AG09309 (cell line): ENCODE measurements at places on chromosomes 6 and 20.

DNA sequence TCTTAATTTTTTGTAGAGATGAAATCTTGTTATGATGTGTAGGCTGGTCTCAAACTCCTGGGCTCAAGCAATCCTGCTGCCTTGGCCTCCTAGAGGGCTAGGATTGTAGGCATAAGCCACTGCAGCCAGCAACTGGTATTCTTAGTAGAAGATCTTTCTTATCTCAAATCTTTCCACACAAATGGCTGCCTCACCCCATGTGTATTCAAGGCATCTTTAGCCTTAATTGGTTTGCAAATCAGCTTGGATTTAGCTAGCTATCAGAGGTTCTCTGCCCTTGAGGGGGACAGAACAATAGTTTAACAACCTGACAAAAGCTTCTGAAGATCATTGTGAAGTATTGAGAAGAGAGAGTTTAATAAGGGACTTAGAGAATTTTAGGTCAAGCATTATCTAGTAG, 17.9 kb upstream of the ABRACL start:
- no peak for DNase-seq

DNA sequence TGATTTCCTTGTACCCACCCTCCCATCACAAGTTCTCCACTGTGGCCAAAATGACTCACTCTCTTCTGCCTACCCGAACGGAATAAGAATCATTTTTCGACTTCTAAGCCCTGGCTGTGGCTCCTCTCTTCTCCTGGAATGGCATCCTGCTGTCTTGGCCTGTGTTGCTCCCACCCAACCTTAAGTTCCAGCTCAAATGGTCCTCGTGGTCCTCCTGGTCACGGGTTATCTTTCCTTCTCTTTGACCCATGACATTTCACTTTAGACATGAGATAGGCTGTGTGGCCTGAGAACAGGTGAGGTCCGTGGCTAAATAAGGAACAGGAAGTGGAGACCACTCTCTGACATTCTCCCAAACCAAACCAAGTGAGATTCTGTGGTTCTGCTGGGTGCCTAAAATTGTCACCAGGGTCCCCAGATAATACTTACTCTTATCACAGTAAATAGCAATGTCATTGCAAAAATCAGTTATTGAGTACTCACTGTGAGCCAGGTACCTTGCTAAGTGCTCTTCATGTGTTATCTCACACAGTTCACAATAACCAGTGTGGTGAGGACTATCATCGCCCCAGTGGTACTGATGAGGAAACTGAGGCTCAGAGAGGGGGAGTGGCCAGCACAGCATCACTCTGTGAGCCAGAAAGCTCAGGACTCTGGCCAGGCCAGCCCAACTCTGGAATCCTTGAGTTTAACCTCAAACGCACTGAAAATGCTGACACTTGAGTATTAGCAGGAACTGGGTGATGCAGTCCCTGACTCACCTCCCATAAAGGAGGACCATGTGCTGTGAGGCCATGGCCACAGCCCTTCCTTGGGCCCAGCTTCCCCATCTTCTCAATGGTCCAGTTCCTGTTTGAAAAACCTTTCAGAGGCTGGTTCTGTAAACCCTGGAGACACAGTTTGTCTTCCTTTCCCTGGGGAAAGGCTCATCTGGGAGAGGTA, 74.8 kb upstream of the SIRPA start:
- no peak for DNase-seq

DNA sequence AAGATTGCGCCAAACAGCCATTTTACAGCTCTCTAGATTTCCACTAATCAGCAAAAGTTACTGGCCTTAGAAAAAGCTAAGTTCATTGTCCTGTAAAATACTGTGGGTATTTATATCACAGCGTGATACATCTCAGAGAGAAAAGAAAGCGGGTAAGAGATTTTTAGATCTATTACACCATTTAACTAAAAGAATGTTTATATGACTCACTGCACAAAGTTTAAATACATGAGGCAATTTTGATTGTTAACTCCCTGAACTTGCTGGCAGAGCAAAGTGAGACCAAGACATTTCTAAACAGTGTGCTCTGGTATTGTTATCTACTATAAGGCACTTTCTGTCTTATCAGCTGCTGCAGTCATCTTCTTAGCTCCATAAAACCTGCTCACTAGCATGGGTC, 314.3 kb downstream of the EPHA7 start:
- no peak for DNase-seq

DNA sequence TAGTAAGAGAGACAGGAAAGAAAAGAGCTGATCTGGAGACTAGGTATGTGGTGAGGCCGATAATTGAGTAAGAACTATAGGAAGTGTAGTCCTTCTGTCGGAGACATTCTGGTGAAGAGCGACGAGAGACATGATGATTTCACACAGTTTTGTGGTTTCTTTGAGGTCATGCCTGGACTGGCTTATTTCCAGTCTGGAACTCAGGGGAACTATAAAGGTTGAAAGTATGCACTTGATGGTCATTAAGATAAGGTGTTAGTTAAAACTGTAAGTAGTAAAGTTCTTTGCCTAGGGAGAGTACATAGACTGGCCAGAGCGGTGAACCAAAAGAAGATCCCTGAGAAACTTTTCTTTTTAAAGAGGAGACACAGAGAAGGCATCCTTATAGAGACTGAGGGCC, 68.8 kb downstream of the RFX6 start:
- DNase-seq: no peak

DNA sequence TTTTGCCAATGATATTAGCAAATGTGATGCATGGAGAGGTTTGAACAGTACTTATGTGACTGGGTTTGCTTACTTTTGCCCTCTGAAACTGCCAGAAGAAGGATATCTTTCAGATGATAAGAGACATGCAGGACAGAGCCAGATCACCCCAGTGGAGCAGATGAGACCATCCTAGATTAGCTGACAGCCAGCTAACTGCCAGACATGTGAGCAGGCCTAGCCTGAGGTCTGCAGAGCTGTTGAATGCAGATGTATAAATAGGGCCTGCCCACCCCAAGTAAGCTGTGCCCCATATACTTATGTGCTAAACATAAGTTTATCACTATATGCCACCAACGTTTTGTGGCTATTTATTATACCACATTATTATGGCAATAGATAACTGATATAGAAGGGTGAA, 5.9 kb downstream of the ZSCAN31 start:
- DNase-seq: no peak

- DNase-seq: no peak
Observed at GRCh38 chr6:136656121-136656520, 105.9 kb upstream of the MAP7 start.

DNA sequence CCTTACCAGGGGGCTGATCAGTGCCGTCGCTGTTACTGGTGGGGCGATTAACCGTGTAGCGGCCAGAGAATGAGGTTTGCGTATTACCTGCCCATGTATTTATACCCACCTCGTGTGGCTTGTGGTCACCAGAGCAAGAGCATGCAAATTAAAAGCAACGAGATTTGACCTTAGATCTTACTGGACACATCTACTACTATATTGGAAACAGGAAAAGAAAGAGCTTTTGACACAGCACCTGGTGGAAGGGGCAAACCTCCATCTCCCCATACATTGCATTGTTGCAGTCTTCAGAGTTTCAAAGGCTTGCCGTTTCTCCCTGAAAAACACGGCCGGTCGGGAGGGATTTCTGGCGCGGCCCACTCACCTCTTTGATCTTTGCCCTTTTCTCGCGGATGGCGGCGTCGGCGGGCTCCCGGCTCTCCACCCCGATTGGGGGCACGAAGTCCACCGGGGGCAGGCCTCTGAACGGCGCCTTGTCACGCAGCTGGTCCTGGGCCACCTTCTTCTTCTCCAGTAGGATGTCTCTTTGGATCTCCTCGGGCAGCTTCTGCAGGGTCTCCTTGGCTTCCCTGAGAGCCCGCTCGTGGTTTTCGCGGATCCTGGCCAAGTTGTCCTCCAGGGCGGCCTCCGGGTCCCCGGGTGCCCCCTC, 1.3 kb downstream of the MAN1A1 start:
- no peak for DNase-seq

GRCh38 chr6:38213251-38213658, 393.7 kb downstream of the ZFAND3 start:
- no peak for DNase-seq

DNA sequence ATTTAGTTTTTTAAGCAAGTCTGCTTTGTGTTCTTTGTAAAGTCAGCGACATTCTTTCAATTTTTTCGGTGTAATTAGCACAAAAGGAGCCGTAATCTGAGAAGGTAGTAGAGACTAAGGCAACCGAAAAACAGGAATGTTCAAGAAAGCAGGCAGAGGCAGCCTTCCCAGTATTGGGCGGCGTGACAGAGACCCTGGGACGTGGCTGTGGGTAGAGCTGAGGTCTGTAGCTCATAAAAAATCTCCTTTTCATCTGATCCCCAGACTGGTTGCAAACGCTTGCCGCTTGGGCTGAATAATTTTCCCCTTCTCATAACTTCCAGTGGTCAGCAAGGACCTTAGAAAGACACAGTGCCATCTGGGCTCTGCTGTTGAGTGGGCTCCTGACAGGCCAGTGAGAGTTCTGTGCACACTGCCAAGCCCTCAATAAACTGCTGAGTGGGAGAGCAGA, 30.8 kb downstream of the GNAS start:
- peak; percentile 33 for DNase-seq

DNA sequence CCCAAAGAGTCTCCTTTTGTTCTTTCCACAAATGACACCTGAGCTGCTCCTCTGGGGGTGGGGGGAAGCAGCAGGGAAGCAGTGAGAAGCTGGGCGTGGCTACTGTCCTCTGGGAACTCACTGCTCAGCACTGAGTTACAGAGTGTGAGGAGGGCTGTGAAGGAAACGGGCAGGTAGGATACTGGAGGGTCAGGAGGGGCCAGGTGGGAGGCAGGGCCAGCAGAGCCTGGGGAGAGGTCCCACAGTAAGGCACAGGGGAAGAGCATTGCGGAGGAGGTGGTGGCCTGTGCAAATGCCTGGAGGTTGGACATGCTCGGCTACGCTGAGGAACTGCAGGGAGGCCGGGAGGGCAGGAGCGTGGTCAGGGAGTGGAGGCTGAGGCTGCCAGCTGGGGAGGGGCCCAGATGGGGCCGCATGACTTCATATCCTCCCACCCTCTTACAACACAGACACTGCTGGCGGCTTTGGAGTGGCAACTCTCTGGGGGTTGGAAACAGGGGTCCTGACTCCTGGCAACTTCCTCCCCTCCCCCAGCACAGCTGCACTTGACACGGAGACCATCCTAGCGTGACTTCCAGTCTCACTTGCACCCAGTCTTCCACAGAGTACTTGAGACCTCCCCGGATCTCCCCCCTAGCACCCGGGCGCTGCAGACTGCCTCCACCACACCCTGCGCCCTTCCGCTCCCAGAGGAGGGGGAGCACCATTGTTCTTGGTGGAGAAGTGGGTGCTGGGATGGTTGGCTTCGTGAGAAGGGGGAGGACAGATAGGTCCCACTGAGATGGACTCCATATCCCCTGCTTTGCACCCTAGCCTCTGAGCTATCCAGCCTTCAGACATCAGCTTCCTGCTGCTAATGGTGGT, 34.2 kb downstream of the RBM38 start:
- no peak for DNase-seq

DNA sequence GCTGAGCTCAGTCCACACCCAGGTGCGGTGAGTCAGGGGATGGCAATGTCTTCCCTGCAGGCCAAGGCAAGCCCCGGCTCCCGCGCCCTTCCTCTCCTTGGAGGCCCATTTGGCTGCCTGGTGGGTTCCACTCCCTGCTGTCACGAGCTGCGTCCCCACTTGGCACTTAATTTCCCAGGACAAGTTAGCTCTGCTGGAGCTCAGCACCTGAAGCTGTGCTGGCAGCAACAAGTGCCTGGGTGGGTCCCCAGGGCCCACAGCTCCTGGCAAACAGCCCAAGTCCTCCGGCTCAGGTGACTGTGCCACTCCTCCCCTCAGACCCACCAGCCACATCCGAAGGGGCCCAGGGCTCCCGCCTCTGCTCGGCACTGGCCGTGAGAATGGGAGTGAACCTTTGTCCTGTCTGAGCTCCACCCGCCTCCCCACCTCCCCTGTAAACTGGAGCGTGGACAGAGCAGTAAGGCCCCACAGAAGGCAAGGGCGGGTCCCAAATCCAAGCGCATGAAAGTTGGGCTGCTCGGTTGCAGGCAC, 16.9 kb downstream of the LAMA5 start:
- no peak for DNase-seq

- DNase-seq: no peak
Observed at GRCh38 chr6:38676974-38677544, 25.9 kb downstream of the GLO1 start.

DNA sequence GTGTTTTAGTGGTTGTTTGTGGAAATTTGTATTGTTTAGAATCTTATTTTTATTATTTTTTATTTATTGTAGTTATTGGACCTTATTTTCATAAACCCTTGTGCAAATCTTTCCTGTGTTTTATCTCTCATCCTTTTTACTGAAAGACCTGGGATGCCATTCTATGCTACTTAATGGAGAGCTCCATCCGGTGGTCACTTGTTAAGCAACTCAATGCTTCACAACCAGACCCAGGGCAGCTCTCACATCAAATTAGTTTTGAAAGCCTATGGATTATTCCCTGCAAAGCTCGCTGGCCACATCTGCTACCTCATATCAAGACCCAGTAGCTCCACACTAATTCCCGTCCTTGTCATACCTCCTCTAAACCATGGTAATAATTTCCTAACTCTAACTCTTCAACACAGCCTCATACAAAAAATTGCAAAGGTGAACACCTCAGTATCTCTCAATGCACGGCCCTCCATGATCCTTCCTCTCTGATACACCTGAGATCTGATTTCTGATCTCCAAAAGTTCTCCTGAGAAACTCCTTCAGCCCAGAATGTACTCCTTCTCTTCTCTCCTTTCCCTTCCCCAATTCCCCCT, 296.6 kb upstream of the MANEA start:
- no peak for DNase-seq

- no peak for DNase-seq
Observed at GRCh38 chr20:16864069-16864468, 115.9 kb downstream of the OTOR start.
